Activated CD4-positive, alpha-beta T cell treated with anti-CD3 and anti-CD28 coated beads, Interleukin-2, amount 10 ng/mL, durations not matched to agents 24 days and 14 days (primary cell): ENCODE measurements at places on chromosomes 6 and 20. TPM values are rescaled to one million over a fixed set of nuclear protein-coding genes. Genes with fewer than 3 reads are reported as not detected.

SLA2 gene
- total RNA-seq, result 59.0 and 59.6 TPM in 2 replicates

MBOAT1 gene
- 11.8 and 12.8 TPM in 2 replicates for total RNA-seq

TCF15 gene
- total RNA-seq, result 0.12 TPM in 1 of 2 replicates, not detected in the other

- peaks cover 10% of the 10 kb centered on the region for H3K4me1 ChIP-seq
- no peak overlapping the region for H3K4me3 ChIP-seq
- peaks cover 62% of the 10 kb centered on the region for H3K36me3 ChIP-seq
- DNase-seq, result no peak
Measured at GRCh38 chr20:41094353-41095055, 42.8 kb upstream of the PLCG1 start.

DNA sequence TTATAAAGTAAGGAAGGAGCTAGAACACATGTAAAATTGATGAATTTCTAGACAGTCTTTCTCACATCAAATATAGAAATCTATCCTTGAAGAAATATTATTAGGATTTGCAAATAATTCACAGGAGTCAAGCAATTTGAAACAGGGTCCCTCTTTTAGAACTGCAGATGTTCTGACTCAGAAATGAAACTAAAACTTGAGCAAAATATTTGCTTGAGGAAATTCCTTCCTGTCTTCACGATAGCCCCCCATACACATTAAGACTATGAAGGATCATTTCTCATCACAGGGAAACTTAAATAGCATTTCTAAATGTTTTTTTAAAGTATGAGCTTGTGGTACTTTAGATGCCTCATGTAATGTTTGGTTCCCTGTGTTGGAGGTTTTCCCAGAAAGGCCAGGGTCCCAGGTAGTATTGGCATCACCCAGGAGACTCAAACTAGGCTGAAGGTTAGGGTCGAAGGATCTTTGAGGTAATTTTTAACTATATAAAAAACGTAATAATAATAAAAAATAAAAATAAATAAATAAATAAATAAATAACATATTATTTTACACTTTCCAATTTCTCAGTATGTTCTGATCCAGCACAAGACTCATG, 144.0 kb upstream of the TBX18 start:
- H3K27me3 ChIP-seq, result no peaks in the 10 kb centered on the region
- no peak overlapping the region for H3K27ac ChIP-seq
- no peak for DNase-seq
- no peak overlapping the region for H3K4me3 ChIP-seq

- no peak for DNase-seq
- no peaks in the 10 kb centered on the region for H3K36me3 ChIP-seq
- no peaks in the 10 kb centered on the region for H3K27me3 ChIP-seq
Measured at GRCh38 chr20:6519556-6519955, 247.9 kb upstream of the BMP2 start.
